ENCODE measurements at places on chromosomes 4 and X.

- no peak for DNase-seq
Measured at GRCh38 chrX:108464604-108465003, 25.0 kb downstream of the COL4A5 start.

DNA sequence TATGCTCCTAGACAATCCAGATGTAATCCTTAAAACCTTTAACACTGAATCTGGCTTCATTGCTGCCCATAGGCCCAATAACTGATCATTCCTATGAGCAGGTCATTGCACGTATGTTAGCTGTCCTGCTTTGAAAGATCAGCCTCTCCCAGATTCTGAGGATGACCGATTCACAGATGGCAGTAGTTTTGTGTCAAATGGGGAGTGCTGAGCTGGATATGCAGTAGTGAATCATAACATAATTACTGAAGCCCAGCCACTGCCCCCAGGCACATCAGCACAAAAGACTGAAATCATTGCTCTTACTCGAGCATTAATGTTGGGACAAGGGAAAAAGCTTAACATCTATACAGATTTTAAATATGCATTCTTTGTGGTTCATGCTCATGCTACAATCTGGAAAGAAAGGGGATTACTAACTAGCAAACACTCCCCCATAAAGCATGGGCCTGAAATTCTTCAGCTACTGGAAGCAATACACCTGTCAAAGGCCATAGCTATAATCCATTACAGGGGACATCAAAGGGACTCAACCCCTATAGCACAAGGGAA lies 16.4 kb upstream of the ZNF280C start:
- DNase-seq = no peak

- DNase-seq = peak; percentile 80
Measured at GRCh38 chrX:35890699-35891098, 28.8 kb upstream of the CFAP47 start.

GRCh38 chrX:627510-627981 lies 3.0 kb upstream of the SHOX start:
- DNase-seq = no peak

GRCh38 chr4:154626793-154627484 lies 14.5 kb upstream of the FGG start:
- DNase-seq = peak; percentile 56

DNA sequence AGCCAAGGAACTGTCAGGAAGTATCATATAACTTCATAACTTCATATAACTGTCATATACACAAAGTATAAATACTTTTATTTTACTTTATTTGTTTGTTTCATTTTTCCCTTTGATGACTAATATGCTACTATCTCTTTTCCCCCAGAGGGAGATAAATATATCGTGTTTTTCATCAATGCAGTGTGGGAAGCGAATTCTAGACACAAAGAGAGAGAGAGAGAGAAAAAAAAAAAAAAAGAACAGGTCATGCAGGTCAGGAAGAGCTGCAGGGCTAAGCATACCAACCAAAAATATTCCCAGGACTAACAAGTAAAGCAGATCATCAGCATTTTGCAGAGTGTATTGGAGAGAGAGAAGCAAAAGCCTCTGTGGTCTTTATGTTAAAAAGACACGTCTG lies 1849.2 kb downstream of the STIM2 start:
- DNase-seq = no peak

GRCh38 chrX:68417651-68418050 lies 15.6 kb downstream of the OPHN1 start:
- no peak for DNase-seq

- no peak for DNase-seq
Measured at GRCh38 chrX:10821293-10821692, 200.9 kb upstream of the MID1 start.

GRCh38 chr4:92241094-92241493 lies 62.7 kb upstream of the GRID2 start:
- DNase-seq = no peak

DNA sequence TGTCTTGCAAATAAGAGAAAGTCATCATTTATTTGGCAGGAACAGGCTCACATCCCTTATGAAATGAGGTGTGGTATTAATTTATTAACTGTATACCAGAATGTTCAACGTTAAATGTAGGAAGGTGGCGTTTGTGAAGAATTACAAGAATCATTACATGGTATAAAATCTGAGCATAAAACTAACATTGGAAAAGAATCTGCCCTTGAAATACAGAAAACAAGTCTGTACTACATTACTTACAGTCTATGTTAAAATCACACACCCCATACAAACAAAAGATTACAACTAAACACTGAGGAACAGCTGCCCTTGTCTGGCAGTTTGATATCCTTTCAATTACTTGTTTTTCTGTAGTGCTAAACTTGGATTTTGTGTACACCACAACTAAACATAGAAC lies 131.1 kb downstream of the DCHS2 start:
- DNase-seq = no peak

GRCh38 chrX:22520128-22520828 lies 247.6 kb downstream of the CBLL2 start:
- DNase-seq = no peak

DNA sequence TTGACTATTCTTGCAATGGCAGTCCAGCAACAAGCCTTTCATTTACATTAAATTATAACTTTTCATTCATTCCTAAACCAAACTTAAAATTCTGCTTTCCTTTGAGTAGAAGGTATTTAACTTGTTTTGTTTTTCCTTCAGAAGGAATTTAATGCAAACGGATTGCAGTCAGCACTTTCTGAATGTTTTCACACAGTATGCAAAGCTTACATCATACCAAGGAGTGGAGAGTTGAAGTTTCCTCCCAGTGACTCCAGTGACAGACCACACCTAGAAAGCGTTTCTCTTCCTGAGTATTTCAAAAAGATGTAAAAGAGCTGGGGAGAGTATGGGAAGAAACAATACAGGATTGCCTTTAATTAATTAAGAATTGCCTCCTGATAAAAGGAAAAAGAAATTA lies 8.1 kb downstream of the EPGN start:
- DNase-seq = peak; percentile 64

DNA sequence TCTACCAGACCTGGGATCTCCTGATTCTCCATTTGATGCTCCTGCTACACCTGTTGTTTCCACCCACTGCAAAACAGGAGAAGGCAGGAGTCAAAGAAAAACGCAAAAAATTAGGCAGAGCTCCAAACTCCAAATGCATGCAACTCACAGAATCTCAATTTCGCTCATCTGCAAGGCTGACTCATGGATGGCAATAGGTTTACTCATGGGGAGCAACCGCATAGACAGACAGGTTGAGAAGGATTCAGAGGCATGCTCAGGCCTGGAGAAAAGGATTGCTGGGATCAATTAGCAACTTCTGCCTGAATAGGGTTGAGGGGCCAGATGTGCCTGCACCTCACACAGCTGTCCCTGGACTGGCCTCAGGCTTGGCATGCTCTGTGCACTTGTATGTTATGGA lies 231.0 kb downstream of the LDB2 start:
- DNase-seq = no peak

- DNase-seq = no peak
Measured at GRCh38 chr4:41645728-41646390, 102.7 kb downstream of the PHOX2B start.

DNA sequence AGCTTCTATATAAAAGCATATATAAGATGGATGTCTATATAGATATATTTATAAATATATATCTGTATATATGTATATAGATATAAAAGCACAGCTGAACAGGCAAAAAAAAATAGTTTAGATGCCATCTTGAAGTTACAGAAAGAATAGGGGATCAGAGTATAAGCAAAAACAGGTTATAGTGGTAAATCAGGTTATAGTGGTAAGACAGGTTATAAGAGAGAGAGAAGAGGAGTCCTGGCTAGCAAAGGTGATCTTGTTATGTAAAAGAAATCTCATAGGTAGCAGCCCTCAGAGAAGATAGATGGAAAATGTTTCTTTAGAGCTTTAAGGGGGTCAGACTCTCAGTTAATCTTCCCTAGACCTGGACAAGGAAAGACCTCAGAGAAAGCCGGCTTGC lies 1263.1 kb downstream of the PCDH7 start:
- DNase-seq = no peak

DNA sequence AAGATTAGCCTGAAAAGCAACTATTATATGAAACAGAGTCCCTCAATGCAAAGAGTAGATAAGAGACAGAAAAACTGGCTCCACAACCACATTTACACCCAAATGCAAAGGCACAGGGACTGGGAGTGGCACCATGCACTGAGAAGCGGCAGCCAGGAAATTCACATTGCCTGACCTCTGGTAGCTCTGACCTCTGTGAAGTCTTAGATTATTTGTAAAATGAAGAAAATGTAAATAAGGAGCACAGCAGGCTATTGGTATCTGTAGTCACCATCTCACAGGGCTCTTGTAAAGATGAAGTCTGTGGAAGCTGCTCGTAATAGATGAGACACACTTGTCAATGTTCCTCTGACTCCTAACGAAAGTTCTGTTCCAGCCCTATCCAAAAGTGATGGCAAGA lies 69.7 kb downstream of the FAT1 start:
- DNase-seq = no peak

DNA sequence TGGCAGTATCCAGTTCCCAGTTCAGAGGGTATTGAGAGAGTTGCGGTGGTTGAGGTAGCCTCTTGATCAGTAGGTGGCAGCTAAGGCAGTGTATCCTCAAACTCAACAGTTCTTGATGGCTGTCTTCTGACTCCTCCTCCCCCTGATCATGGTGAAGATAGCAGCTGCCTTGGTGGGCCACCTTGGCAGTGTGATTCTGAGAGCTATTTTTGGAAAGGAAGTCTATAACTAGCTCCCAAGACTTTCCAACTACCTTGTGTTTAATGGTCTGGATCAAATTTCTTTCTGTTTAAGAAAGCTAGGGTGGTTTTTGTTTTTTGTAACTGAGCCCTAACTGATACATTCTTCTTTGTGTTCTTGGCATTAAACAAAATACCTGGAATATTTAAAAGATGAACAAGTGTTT lies 10.5 kb upstream of the TBC1D19 start:
- DNase-seq = no peak

GRCh38 chr4:180861651-180862050 lies 1381.6 kb upstream of the TENM3 start:
- no peak for DNase-seq

DNA sequence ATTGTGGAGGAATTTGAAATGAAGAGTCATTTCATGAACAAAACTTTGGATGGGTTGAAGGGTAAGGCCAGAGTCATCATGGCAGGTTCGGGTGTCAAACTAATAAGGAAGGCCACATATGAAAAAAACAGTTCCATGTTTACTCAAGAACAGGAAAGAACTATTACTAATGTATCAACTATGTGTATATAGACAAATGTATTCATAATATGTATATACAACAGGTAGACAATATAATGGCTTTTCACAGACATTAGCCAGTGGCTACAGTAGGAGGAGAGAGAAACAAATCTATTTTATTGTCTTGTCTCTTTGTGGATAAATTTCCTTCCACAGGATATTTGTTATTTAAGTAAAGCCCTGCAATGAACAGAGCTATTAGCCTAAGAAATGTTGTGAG lies 101.1 kb downstream of the CBLL2 start:
- DNase-seq = no peak

- DNase-seq = no peak
Measured at GRCh38 chrX:136049608-136050007, 64.4 kb downstream of the SLC9A6 start.

DNA sequence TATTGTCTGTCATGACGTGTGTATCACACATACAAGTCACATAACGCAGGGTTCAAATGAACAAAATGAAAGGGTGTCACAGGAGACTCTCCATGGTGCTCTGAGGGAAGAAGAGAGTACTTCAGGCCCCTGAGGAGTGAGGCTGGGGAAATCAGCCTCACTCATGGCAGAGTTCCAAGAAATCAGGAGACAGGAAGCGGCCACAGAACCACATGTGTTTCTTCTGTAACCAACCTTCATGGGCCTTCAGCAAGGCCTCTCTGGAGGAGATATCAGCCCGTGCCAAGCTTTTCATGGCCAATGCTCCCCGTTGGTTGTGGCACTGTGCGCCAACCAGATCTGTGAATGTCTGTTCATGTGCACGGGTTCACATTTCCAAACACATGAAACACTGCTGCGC lies 76.0 kb downstream of the NAT8L start:
- DNase-seq = no peak

- DNase-seq = no peak
Measured at GRCh38 chr4:96149894-96150293, 310.0 kb downstream of the PDHA2 start.

- DNase-seq = no peak
Measured at GRCh38 chrX:149374751-149375150, 130.4 kb downstream of the IDS start.

Data from NCI-H460 (cell line).